Mucosa of gallbladder (tissue), 1 donor: ENCODE measurements at places on chromosomes 7 and 10.

GRCh38 chr7:2566890-2567678, 8.3 kb downstream of the IQCE start:
- no peak for DNase-seq

- no peak for DNase-seq
Measured at GRCh38 chr7:39620486-39620885, 2.9 kb upstream of the RALA start.

DNA sequence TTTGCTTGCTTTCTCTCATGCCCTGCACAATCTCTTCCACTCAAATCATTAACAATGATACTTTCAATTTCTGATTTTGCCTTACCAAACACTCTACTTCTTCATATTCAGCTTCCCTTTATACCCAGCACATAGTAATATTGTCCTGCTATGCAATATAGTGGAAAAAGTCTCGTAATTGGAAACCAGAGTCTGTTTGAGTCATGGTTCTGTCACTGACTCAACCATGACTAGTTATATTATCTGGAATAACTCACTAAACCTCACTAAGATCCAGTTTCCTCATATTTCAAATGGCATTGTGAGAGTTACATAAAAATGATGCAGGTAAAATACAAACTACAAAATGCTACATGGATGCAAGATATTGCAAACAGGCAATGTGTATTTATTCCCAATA, 98.5 kb upstream of the LRRTM3 start:
- no peak for DNase-seq

DNA sequence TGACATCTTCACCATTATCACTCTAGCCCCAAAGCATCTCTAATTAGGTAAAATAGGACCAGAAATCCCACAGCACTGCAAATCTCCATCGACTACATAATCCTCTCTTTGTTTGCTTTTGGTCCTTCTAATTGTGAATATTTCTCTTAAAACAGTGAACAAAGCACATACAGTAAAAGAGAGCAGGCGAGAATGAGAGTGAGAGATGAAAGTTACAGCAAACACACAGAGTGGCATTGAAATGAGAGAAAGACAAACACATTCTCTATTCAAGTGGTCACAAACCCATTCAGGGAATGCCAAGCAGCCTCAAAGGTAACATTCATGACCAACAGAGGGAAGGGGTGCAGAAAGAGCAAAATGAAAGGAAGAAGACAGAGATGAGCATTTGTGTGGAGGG, 109.8 kb upstream of the PTN start:
- DNase-seq, result no peak

DNA sequence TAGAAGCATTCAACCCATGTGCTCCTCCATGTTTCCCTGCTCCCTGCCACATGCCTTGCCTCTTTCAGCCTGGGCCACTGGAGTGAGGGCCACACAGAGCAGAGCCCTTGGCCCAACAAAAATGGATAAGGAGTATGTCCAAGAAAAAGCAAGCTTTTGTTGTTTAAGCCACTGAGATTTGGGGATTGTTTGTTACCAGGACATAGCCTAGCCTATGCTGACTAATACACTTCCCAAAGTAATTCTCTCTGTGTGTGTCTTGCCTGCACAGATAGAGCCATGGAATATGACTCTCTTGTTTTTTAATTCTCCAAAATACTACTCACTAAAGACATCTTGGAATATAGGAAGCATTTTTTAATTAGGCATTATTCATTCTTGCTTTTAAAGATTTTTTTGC, 13.5 kb upstream of the ITIH2 start:
- no peak for DNase-seq

DNA sequence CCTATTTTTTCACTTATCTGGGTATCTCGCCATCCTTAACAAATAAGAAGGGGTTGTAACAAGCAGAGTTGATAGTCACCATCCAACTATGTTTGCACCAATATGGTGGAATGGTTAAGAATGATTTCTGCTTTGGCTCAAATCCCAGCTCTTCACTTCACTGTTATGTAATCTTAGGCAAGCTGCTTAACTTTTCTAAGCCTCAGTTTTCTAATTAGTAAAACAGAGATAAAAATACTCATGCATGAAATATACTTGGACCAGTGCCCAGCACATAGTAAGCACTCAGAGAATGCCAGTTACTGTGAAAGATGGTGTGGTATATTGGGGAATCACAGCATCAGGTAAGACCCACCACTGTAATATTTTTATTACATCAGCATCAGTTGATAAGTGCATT, 33.6 kb downstream of the ABCB1 start:
- no peak for DNase-seq

GRCh38 chr10:11295492-11295891, 277.8 kb downstream of the CELF2 start:
- no peak for DNase-seq

- no peak for DNase-seq
Measured at GRCh38 chr7:135799881-135800280, 51.3 kb upstream of the FAM180A start.

DNA sequence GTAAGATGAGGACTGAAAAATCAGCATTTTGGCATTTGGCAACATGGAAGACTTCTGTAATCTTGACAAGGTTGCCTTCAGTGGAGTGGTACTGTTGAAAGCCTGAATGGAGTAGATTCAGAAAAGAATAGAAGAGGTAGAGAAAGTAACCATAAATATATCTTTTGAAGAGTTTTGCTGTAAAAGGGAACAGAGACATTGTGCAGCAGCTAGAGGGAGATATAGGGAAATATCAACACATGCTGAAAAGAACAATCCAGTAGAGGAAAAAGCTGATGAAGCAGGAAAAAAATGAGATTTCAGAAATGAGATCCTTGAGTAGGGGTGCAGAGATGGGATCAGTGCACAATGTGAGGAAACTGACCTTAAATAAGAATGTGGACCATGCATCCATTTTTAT, 60.0 kb downstream of the RAPGEF5 start:
- DNase-seq, result no peak

GRCh38 chr10:110389255-110389654, 84.5 kb upstream of the SMNDC1 start:
- DNase-seq, result no peak

GRCh38 chr7:38122501-38122900, 55.5 kb upstream of the STARD3NL start:
- DNase-seq, result no peak

DNA sequence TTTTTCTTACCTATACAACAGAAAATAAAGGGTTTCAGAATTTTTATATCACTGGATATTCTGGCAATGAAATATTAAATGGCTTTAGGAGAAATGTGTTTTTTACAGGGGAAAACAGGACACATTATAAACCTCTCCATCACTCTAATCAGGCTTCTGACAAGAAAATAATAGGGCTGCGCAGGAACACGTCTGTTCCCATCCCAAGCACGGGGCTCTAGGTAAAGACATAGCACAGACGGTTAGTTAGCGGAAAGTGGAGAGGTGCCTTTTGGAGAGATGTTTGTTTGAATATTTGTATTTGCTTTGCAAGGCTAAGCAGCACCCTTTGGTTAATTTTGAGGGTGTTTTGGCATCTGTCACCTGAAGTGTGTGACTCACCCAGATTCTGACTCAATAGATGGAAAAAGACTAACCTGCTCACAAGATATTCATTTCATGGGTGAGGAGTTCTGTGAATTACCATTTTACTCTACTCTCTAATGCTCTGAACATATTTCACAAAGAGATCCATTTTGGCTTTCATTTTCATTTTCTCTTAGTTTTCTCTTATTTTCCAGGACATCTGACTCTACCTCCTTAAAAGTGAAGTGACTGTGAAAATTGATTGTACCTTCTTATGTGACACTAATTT, 174.5 kb upstream of the AKR1E2 start:
- DNase-seq, result no peak

GRCh38 chr7:123131556-123131955, 68.2 kb downstream of the SLC13A1 start:
- no peak for DNase-seq

- no peak for DNase-seq
Measured at GRCh38 chr7:35702541-35702940, 7.6 kb upstream of the HERPUD2 start.

- no peak for DNase-seq
Measured at GRCh38 chr7:118085000-118085399, 99.0 kb upstream of the LSM8 start.

GRCh38 chr7:106420736-106421135, 136.0 kb upstream of the NAMPT start:
- DNase-seq, result no peak

GRCh38 chr10:34933676-34934075, 118.6 kb upstream of the PARD3 start:
- DNase-seq, result peak; percentile 27

GRCh38 chr7:559396-559705, 39.7 kb upstream of the PDGFA start:
- DNase-seq, result no peak

DNA sequence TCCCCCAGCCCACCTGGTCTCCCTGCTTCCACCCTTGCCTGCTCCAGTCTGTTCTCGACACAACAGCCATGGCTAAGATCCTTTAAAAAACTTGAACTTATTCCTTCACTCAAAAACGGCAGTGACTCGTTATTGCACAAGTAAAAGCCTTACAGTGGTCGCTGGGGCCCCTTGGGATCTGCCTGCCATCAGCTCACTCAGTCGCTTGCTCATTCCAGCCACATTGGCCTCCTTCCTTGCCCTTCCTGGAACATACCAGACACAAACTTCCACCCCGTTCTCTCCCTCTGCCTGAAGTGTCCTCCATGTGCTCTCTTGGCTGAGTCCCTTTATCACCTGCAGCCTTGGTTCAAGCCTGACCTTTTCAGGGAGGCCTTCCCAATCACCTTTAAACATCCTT, 4.7 kb downstream of the CCNY start:
- no peak for DNase-seq

GRCh38 chr7:152328234-152328633, 107.6 kb downstream of the KMT2C start:
- no peak for DNase-seq

- no peak for DNase-seq
Measured at GRCh38 chr10:21165489-21165888, 268.4 kb upstream of the NEBL start.

- no peak for DNase-seq
Measured at GRCh38 chr7:2564970-2565540, 6.3 kb downstream of the IQCE start.

GRCh38 chr7:96833676-96834453, 124.2 kb upstream of the SEM1 start:
- no peak for DNase-seq

GRCh38 chr10:15180736-15181135, 12.2 kb upstream of the NMT2 start:
- no peak for DNase-seq

DNA sequence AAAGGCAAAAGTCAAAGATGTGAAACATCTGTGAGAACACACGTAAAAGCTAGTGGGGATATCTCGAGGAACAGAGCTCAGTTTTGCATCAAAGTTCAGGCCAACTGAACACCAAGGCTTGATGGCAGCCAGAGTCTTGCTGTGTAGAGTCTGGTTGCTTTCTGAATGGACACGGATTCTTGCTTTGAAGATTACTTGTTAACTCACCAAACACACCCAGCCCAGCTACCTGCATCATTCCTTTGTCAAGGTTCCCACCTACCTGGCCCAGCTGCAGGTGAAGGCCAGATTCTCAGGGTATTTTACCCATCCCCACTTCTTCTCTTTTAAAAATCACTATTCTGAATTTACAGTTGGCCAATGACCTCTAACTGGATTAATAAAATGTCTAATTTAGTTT, 174.4 kb upstream of the PHYHIPL start:
- DNase-seq, result no peak

DNA sequence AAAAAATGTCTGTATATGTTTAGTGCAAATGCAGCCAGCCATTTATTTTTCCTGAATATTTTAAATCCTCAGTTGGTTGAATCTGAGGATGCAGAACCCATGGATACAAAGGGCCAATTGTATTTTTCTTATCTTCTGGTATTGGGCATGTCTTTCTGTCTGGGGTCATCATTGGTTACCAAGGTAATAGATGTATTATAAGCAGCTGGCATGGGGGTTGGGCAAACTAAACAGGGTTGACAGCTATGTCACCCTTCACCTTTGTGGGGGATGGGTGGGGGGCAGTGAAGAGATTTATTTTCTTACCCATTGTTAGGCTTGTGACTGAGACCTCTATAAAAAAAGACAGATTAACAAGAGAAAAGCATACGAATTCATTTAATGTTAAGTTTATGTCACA, 38.8 kb downstream of the CDHR3 start:
- no peak for DNase-seq

DNA sequence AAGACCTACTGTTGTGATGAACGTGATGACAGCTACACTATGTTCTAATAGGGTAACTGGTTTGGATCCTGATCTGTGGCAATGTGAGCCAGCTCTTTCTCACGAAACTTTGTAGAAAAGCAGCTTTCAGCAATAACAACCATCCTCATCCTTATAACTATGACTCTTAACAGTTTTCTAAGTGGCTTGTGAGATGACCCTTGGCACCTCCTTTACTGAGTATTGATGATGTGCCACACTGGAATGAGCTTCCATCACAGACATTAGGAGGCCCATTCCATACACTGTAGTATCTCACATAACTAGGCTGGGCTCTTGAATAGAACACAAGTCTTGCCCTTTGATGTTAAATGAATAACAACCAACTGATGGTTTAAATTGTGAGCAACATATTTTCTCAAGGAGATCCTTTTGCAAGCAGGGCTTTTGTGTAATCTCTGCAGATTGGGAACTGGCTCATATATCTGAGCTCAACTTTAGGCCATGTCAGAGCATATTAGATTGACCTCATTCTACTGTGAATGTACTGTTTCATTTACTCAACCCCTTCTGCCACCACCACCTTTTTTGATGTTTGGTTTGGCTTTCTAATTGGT, 46.4 kb downstream of the MYPN start:
- no peak for DNase-seq

DNA sequence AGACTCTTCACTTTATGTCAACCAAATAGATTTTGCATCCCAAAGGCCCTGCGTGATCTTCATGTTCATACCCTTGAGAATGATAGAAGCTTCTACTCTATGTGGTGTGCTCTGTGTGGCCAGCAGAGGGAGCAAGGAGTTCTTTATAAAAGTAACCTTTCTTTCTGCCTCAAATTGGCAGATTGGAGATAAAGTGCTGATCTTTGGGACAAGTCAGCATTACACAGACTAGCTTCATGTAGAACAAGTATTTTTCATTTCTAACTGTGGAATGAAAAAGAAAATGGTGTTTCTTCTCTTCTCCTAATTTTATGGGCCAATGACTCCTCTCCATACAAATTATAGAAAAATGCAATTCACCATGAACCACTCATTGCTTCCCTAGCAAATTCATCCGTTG, 1214.1 kb downstream of the SORCS1 start:
- DNase-seq, result peak; percentile 28
